ENCODE measurements at places on chromosomes 16 and 17. TPM values are rescaled to one million over a fixed set of nuclear protein-coding genes. Genes with fewer than 3 reads are reported as not detected.

The TPSG1 gene
- polyA plus RNA-seq = 0.10 TPM

The GPRC5C gene
- 6.7 TPM for polyA plus RNA-seq

The SAMD14 gene
- polyA plus RNA-seq = 0.37 TPM

The SLC16A5 gene
- polyA plus RNA-seq = 8.7 TPM

The GUCY2D gene
- polyA plus RNA-seq = 0.19 TPM

The MYH2 gene
- not detected for polyA plus RNA-seq

The PSMD11 gene
- polyA plus RNA-seq = 45.8 TPM

The TEKT5 gene
- not detected for polyA plus RNA-seq

The MYH3 gene
- 0.95 TPM for polyA plus RNA-seq

The CTU2 gene
- 10.4 TPM for polyA plus RNA-seq

The CSH1 gene
- not detected for polyA plus RNA-seq

The SLC6A2 gene
- polyA plus RNA-seq = 0.06 TPM

The NRN1L gene
- polyA plus RNA-seq = 0.41 TPM
